GM12892 (cell line): ENCODE measurements at places on chromosomes 16 and 17.

DNA sequence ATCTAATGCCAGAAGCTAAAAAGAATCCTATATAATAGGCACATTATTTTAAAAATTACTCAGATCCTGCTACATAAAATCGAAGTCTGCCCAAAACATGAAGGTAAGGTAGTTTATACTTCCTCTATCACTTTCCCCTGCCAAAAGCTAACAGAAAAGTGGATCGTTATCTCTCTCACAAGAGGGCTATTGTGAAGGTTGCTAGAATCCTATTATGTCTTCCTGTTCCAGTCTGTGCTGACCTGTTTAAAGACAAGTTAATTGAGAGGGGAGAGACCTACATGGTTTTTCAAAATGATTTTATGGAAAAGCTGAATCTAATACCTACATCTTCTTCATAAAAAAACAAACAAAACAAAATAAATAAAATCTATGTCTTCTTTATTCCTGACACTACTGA, 1410.9 kb upstream of the CDH8 start:
- no peak for DNase-seq

GRCh38 chr16:66881014-66881417, 701 bp downstream of the PDP2 start:
- no peak for DNase-seq

- no peak for DNase-seq
Measured at GRCh38 chr16:63822818-63823217, 1299.0 kb downstream of the CDH11 start.

- peak; percentile 31 for DNase-seq
Measured at GRCh38 chr17:65022751-65023700, 33.5 kb downstream of the GNA13 start.

DNA sequence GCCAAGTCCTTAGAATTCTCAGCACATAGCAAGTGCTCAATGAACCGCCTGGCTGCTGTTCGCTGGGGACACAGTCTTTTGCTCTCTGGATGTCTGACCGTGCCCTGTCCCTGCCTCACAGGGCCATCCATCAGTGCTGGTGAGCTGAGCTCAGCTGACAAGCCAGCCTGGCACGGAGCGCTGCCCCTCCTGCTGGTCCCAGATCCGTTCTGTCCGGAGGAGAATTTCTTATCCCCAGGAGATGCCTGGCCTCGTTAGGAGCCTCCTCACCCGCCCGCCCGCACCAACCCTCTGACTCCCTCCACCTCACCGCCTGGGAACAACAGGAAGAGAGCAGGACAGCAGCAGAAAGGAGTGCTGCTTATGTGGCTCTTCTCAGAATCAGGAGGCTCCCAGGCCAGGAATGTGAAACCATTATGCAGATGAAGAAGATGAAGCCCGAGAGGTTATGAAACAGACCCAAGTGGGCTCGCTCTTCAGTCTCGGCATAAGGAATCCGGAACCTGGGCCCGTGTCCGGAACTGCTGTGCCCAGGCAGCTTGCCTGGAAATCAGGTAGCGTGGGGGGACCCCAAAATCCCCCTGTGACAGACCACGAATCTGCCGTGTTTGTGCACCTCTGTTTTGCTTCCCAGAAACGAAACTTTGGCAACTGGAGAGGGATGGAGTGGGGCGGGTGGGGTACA, 28.8 kb upstream of the RMI2 start:
- no peak for DNase-seq

DNA sequence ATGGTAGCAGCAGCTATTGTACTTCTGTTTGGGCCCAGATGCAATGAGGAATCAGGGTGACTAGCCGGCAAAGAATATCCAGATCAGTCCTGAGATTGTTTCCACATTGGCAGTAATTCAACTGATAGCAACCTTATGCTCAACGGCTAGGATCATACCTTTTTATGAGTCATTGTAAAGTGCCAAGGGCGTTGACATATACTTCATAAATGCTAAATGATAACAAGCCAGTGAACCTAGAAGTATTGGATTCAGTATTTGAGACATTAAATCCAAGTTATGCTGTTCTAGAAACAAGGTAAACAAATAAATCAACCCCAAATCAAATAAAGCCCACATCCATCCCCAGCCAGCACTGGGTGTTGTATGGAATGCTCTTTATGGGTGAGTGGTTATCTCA, 207.1 kb upstream of the ZFHX3 start:
- no peak for DNase-seq

GRCh38 chr17:37405955-37406634, 541 bp downstream of the ACACA start:
- no peak for DNase-seq

GRCh38 chr16:84358601-84359295, 9.6 kb upstream of the ATP2C2 start:
- DNase-seq = no peak

- DNase-seq = no peak
Measured at GRCh38 chr17:78166416-78166815, 2.0 kb upstream of the SYNGR2 start.

DNA sequence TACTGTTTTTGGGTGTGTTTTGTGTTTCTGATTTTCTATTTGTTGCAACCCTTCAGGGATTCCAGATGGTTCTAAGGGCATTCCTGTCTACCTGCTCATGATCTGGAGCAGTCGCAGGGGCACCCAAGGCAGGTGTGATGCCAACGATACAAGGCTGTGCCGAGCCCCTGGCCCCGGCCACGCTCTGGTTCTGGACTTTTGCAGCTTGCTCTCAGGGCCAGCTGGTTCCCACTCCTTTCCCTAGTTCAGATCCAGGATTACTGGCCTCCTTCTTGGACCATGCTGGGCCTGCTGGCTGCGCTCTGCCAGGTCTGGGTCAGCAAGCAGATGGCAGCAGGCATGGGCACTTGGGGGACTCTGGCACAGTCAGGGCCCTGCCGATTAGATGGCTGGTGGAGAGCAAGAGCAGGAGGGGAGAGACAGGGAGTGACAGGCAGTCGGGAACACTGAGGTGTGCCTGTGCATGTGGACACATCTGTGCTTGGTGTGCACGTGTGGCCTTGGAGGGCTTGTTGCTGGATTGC, 15.2 kb upstream of the RAP1GAP2 start:
- DNase-seq = no peak

GRCh38 chr16:53732296-53732929, 28.5 kb downstream of the FTO start:
- DNase-seq = no peak

DNA sequence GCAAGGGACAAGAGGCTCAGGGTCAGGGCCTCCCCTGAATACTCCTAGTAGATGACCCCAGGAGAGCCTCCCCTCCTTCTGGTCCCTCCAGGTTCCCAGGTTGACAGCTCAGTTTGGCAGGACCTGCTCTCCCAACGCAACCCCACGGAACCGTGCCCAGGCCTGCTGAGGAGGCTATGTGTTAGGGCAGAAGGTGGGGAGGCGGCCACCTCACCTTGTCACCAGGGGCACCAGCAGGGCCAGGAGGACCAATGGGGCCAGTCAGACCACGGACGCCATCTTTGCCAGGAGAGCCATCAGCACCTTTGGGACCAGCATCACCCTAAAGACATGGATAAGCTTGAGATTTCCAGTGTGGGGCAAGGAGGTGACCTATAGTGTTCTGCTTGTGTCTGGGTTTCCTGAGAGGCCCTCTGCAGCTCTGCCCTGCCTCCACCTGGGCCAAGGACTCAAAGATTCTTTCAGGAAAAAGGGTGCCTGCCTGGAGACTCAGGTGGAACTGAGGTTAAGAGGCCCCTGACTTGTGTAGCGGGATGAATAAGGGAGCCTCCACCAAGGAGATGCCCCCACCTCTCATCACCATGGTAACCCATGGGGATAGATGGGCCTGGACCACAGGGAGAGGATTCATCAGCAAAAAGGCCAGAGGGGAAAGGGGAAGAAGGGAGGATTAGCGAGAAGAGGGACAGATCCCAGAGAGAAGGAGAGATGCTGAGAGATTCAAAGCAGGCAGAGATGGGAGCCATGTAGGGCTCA, 10.7 kb downstream of the COL1A1 start:
- DNase-seq = no peak

GRCh38 chr17:48593126-48593829, at the start of gene HOXB5:
Gene HOXB5, minus strand, starts transcription at chr17:48593779. Its CDS starts 97 bp downstream, at chr17:48593682.
- DNase-seq = no peak

DNA sequence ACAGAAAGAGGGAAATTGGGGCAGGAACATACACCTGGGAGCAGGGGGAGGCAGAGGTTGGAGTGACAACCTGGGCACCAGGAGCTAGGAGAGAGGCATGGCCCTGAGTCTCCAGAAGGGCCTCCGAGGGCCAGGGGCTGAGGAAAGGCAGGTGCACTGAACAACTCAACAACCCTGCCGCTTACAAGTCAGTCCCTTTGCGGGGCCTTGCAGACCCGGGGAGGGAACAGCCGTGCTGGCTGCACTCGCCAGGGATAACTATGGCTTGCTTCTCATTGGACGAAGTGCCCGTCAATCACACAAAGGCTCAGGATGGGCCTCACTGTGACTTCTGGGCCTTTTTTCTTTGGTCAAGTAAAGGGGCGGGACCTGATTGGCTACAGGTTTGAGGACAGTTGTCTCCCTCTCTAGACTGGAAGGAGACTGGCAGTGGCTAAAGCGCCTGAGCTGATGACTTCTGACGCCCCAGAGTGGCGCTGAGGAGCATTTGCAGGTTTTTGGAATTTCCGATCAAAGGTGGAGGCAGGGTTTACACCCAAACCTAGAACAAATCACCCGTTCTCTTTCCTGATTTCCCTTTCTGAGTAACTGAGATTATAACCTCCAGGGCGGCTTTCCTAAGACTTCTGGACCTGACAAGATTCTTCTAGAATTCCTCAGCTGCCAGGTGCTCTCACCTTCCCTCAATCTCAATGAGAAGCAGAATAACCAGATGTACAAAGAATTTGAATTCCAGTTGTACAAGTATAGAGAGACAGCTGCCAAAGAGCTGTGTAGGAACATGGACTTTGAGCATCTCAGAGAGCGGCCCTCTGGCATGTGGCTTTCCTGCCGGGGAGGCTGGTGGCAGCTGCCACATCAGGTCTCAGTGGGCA, 27.6 kb upstream of the ST6GALNAC2 start:
- no peak for DNase-seq

GRCh38 chr16:77790912-77791311, 2.5 kb downstream of the VAT1L start:
- DNase-seq = no peak

GRCh38 chr17:1035546-1036170, 38.7 kb downstream of the TIMM22 start:
- no peak for DNase-seq

DNA sequence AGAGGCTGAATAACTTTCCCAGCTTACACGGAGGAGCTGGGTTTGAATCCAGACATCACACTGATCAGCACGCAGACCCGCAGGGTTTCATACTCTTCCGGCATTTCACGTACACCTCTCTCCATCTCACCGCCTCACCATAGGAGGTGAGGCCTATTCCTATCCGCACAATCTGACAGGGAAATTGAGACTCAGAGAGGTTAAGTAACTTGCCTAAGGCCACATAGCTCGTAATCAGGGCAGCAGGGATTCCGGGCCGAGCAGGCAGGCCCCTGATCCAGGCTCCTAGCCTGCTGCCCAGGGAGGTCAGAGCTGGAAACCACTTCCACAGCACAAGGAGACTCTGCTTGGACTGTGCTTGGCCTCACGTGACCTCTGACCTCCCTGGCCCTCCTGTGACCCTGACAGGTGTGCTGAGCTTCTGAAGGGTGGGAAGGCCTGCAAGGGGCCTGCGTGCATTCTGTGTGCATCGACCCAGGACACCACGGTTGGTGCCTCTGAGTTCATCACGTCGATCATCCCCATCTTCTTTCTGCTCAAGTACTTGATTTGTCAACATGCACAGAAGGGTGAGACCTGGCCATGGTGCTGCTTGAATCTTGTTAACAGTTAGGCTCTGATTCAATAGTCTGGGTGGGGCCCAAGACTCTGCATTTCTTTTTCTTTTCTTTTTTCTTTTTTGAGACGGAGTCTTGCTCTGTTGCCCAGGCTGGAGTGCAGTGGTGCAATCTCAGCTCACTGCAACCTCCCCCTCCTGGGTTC, 4.7 kb downstream of the CEP295NL start:
- no peak for DNase-seq

DNA sequence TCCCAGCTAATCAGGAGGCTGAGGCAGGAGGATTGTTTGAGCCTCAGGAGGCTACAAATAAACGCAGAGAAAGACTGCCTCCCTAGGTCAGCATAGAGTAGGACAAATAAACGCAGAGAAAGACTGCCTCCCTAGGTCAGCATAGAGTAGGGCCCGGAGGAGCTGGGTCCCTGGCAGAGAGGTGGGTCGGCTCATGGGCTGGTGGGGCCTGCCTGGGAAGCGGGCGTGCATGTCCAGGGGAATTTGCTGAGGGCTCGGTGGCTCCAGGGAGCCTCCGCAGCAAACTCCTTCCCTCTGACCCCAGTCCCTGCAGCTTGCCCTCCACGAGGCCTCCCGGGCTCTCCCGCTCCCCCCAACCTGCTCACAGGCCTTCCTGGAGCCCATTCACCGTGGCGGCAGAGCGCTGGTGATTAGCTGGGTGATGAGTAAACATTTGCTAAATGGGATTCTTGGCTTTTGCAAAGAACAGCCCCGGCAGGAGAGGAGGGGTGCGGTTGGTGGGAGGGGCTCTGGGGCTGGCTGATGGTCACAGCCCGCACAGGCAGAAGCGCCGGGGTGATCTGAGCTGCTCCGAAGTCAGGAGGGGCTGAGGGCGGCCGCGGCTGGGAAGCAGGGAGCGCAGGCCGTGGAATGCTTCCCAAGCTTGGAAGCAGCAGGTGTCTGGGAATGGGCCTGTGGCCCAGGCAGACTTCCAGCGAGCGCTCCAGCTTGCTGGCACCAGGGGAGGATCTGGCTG, 93.1 kb downstream of the RTN4RL1 start:
- DNase-seq = no peak

DNA sequence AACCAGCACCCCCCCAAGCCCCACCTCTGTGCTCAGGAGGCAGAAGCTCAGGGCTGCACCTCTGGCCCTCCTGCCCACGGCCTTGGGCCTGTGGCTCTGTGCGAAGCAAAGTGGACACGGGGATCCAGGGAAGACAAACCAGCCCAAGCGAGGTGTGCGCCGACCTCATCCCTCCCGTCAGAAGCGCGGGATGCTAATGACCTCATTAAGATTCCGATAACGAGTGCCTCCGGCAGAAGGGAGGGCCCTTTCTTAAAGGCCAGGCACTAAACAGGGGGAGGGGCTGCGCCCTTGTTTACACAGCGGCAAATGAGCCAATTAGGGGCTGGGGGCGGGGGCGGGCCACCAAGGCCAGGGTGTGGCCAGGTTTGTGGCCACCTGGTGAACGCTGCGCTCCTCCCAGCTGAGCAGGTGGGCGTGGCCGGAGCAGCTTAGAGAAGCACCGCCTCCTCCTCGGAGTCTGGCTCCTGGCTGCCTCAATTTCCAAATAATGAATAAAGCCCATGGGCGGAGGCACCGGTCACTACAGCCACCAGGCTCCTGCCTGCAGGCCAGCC, 3.2 kb downstream of the CBX4 start:
- no peak for DNase-seq

GRCh38 chr16:67641779-67642708, 2.9 kb upstream of the CARMIL2 start:
- no peak for DNase-seq

GRCh38 chr17:18213666-18214270, 11.7 kb upstream of the LLGL1 start:
- no peak for DNase-seq
